Activated naive CD4-positive, alpha-beta T cell treated with anti-CD3 and anti-CD28 coated beads, Interleukin-2, amount 50 U/mL, for 16 hours (primary cell): ENCODE measurements at places on chromosomes 3 and 15.

DNA sequence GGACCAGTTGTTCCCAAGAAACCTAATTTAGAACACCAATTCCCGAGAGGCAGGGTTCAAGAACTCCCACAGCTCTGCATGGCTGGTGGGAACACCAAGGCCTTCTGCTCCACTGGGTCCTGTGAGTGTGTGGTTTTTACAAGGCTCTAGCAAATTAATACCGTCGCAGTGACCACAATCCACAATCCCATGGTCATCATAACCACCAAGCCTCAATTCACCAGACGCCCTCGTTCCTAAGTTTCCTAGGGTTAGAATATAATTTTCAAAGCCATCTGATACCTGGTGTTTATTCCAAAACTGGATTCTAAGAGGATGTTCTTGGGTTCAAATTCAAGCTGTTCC is 114.9 kb upstream of the RPL32 start:
- DNase-seq: no peak

DNA sequence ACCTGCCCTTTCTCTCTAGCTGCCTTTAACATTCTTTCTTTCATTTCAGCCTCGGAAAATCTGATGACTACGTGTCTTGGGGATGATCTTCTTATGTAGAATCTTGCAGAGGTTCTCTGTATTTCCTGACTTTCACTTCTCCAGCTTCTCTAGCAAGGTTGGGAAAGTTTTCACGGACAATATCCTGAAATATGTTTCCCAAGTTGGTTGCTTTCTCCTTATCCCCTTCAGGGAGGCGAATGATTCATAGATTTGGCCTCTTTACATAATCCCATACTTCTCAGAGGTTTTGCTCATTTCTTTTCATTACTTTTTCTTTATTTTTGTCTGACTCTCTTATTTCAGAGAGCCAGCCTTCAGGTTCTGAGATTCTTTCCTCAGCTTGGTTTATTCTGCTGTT is 62.1 kb upstream of the CCDC54 start:
- DNase-seq: no peak

GRCh38 chr15:69145694-69146492 is 14.5 kb upstream of the GLCE start:
- DNase-seq: no peak

GRCh38 chr3:172918165-172918564 is 167.6 kb downstream of the ECT2 start:
- DNase-seq: no peak

DNA sequence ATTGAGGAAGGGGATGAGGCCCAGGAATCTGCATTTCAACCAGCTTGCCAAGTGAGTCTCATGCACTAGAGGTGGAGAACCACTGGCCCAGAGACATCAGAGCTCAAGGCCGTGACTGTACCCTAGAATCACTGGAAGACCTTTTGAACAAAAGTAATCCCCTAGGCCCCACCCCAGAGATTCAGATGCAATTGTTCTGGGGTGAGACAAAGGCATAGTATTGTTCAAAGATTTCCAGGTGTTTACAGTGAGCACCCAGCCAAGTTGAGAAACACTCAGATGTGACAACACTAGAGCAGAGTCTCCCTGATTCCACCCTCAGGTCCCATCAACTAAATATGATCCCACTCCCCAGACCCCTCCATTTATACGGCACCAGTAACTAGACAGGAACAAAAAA is 290.3 kb upstream of the TLE3 start:
- DNase-seq: no peak

GRCh38 chr15:92205255-92205739 is 188.4 kb upstream of the ST8SIA2 start:
- DNase-seq: no peak

- DNase-seq: no peak
Measured at GRCh38 chr3:96959901-96960641, 145.7 kb downstream of the EPHA6 start.
